ENCODE measurements at places on chromosomes 6 and 20.

DNA sequence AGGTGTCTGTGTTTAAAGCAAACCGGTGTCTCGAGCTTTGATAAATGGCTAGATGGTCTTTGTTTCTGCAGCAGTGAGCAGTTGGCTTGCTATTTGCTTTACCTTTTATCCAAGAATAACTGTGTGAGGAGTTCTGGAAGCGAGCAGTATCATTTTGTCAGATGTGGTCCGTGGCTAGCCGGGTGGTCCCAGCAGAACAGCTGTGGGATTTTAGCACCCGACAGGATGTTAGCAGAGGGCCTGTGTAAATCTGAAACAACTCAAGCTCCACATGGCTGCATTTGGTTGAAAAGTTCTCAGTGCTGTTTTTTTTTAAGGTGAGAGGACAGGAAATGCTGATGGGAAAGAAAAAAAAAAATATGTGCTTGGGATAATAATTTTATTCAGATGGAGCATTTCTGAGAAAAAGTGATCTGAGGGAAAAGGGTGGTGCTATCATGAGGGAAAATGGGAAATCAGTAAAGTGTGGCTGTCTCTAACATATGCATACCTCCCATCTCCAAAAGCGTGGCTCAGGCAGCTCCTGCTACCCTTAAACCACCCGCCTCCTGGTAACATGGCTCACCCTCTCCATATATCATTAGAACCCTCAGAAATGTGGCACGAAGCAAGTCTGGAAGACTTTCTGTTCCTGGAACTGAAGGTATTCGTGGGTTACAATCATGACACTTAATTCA lies 215.4 kb downstream of the TSHZ2 start:
- DNase-seq: no peak

DNA sequence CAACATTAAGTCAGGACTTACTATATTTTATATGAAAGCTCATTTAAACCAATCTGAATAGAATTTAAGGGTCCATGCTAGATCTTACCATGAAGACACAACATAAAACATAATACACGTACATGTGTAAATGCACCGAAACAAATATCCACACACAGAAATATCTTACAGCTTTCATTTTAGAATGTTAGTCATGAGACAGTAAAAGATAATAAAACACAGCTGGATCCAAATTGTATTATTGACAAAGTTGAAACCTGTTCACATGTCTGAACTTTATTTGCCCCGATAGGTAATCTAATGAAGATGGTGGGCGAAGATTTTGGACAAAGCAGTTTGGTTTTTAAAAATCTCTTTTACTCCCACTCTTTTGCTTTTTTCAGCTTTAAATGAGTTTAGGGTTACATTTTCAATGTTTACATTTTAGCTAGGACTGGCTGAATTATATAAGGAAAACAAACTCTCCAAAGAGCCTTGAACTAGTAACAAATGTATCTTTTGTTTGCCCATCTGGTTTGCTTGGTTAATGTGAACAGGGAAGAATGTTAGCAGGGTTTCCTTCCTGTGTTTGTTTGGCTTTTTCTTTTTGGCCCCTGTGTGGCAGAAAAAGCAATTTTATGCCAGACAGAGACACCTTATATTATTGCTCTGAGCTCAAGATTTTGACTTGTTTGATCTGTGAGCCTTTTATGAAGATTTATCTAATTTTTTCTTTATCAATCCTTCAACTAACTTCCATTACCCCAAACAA lies 5.1 kb upstream of the TMEM181 start:
- no peak for DNase-seq

DNA sequence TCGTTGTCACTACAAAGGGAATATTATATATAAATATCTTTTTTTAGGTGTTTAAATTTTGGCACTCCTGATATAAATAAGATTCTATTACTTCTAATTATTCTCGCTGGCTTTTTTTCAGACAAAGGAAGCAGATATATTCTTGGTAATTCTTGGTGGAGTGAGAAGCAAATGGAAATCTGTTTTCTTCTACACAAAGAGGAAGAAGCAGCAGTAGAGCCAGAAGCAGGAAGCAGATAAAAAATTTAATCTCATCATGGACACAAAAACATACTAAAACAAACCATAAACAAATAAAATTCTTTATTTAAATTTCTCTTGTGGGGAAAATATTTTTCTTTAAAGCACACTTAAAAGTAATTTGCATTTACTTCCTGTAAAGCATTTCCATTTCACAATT lies 3.7 kb upstream of the KIAA0319 start:
- no peak for DNase-seq

GRCh38 chr6:14545496-14545895 lies 427.9 kb downstream of the CD83 start:
- DNase-seq: no peak

GRCh38 chr6:138155443-138155842 lies 6.3 kb upstream of the ARFGEF3 start:
- no peak for DNase-seq

DNA sequence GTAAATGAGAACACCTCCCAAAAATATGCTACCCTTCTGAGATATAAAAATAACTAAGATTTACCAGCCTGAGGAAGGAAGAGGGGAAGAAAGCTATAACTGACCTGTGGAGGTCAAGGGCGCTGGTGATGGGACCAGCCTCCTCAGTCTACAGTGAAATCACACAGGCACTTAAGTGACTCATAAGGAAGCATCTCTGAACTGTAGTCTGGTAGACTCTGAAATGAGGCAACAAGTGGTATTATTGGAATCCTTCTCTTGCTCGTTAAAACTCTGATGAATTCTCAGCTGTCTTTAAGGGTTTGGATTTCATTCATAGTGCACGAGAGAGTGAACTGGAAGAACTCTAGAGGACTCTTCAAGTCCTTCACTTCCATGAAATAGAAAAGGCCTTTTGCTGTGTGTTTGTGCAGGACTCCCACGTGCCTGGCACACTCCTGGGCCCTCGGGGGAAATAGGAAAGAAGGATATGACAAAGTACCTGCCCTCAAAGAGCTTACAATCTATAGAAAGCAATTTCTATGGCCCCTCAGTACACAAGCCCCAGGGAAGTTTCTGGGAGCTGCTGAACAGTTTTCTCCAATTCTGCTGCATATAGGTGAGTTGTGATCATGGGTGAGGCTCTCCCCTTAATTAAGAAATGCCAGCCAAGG lies 231.8 kb upstream of the RREB1 start:
- no peak for DNase-seq

DNA sequence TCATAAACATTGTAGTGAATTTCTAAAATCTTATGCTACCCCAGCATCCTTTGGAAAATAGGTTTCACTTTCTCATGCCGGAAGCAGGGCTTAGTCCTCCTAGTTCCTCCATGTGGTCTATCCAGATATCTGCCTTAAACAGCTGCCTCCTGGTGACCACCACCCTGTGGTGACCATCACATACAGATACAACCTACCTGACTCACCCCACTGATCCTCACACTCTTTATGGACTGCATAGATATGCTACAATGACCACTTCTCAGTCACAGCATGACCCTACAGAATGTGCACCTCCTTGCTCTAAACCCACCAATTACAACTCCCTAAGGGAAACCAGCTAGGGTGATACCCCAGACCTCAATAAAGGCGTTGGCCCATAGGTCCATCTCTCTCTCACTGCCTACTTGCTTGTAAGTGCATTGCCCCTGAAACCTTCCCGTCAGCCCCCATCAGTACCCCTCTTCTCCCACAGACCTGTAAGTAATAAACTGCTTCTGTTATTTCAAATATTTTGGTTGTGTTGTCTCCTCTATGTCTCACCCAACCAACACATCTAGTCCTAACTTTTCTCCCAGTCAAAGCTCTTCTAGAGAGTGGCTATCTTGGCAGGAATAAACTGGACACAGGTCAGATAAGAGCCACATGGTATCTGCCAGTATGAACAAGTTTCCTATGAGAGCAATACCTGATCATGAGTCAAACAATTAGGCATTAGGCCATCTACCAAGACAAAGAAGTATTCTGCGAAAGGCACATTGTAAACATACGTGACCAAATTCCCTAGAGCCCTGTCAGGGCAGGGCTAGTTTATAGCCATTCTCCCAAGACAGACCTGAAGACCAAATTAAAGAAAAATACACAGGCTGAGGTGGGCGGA lies 39.4 kb upstream of the PLEKHG1 start:
- DNase-seq: no peak

DNA sequence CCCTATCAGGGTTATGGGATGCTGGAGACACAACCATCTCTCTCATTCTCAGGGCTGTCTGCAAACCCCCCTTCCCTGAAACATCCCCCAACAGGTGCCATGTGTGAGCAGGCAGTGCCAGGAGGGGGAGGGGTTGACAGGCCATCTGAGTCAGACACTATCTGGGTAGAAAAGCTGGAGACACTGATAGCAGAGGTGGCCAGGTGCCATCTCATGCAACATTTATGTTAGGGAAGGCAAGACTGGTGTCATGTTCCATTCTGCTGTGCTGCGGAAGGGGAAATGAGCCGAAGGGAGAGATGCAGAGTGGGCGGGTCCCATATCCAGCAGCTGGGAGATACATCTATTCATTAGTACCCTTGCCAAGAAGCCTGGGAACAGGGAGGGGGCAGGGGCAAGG lies 3.5 kb downstream of the LHFPL5 start:
- no peak for DNase-seq

DNA sequence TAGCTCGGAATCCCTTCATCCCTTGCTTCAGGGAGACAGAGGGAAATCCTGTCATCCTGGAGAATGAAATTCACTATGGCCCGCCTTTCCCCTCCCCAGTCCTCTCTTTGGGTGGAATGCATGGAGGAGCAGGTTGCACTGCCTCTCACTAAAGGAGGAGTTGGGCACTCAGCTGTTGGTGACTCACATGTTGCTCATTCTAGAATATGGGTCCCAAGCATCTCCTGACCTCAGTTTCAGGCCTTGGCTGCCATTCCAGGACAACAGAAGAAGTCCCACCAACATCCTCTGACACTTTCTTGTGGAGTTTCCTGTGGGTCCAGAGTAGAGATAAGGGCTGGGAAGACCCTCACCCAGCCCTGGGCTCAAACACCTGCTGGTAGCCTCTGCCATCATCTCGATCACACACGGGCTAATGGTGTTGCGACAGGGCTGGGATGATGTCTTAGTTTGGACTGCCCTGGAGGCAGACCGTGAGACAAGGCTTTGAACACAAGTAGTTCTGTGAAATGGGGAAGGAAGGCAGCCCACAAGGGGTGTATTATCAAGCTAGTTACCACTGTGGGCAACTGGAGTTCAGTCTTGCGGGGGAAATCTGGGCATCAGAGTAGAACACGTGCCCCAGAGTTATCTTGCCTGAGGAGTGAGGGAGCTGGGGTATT lies 52.4 kb upstream of the RNF24 start:
- no peak for DNase-seq

DNA sequence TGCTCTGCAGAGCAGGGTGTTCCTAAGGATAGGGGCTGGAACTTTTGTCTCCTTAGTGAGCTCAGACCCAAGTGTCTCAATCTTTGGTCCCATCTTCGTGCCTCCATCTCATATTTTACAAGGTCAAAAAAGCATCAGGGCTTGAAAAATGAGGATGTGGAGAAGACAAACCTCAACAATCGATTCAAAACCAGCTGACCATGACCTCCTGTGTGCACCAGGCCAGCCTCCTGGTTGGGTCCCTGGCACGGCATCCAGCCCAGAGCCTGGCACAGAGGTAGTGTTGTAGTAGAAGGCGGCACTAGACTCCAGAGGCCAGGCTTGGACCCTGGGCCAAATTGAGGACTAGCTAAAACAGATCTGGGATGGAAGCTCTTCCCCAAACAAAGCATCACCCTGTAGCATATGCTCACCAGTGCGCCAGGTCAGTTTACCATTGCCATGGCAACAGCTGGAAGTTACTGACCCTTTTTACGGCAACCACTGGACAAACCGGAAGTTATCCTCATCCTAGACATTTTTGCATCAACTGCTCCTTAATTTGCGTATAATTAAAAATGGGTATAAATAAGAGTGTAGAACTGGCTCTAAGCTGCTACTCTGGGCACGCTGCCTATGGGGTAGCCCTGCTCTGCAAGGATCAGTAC lies 69.3 kb upstream of the BLCAP start:
- DNase-seq: no peak

GRCh38 chr20:370977-371754 lies 9.4 kb upstream of the TRIB3 start:
- no peak for DNase-seq

DNA sequence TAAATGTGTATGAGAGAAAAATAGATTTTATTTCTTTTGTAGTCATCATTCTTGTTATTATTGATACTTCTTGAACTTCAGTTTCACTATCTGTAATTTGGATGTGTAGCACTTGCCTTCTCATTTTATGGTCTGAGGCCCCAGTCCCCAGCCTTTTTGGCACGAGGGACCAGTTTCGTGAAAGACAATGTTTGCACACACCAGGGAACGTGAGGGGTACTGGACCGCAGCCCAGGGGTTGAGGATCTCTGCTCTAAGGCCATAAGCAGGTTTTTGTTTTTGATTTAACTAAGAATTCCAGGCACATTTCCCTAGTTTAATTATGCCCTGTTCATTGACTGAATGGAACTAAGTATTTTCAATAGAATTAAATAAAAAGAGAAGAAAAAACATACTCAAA lies 261.5 kb downstream of the BMP2 start:
- DNase-seq: no peak

GRCh38 chr6:47454713-47455396 lies 22.7 kb upstream of the CD2AP start:
- no peak for DNase-seq

GRCh38 chr20:5552154-5552553 lies 198.0 kb upstream of the SHLD1 start:
- DNase-seq: no peak

DNA sequence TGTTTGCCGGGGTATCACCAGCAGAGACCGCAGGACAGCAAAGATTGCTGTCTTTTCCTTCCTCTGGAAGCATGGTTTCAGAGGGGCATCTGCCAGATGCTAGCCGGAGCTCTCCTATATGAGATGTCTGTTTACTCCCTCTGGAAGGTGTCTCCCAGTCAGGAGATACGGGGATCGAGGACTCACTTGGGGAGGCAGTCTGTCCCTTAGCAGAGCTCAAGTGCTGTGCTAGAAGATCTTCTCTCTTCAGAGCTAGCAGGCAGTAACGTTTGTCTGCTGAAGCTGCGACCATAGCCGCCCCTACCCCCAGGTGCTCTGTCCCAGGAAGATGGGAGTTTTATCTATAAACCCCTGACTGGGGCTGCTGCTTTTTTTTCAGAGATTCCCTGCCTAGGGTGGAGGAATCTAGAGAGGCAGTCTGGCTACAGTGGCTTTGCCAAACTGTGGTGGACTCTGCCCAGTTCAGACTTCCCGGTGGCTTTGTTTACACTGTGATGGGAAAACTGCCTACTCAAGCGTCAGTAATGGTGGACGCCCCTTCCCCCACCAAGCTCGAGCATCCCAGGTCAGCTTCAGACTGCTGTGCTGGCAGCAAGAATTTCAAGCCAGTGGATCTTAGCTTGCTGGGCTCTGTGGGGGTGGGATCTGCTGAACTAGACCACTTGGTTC lies 133.0 kb upstream of the FLRT3 start:
- DNase-seq: no peak

GRCh38 chr6:7897461-7898192 lies 13.0 kb downstream of the TXNDC5 start:
- no peak for DNase-seq

Data from stimulated activated CD8-positive, alpha-beta memory T cell treated with anti-CD3 and anti-CD28 coated beads, Interleukin-15, amount 100 ng/mL, for 48 hours (primary cell).